ENCODE measurements at places on chromosomes 7 and 10. TPM values are rescaled to one million over a fixed set of nuclear protein-coding genes. Genes with fewer than 3 reads are reported as not detected.

PAX4 gene
- total RNA-seq, result not detected

PHKG1 gene
- total RNA-seq, result 0.29 TPM

- H3K27ac ChIP-seq, result no peak overlapping the region
- no peaks in the 10 kb centered on the region for H3K36me3 ChIP-seq
- no peak overlapping the region for H3K4me3 ChIP-seq
- H3K27me3 ChIP-seq, result peaks cover 91% of the 10 kb centered on the region
- no peak for DNase-seq
Measured at GRCh38 chr7:155490697-155491628, 33.0 kb downstream of the EN2 start.

DNA sequence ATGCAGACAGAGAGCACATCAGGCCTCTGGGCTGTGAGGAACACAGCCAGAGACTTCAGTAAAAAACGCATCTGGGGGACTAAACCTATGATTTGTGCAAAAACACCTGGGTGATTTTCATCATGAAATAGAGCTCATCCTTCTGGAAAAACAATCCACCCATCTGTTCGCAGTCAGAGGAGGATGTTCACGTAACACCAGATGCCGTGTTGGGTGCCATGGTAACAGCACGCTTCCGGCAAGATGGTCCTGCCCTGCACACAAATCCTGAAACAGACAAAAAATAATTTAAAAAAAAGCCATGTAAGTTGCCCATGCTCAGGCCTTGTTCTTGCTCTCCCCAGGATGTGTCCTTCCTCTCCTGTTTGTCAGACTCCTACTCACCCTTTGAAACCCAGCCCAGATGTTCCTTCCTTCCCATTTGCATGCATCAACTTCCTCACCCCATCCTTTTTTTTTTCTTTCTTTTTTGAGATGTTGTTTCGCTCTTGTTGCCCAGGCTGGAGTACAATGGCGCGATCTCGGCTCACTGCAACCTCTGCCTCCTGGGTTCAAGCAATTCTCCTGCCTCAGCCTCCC lies 28.3 kb upstream of the GNA12 start:
- no peak for DNase-seq
- peaks cover 66% of the 10 kb centered on the region for H3K27me3 ChIP-seq
- H3K4me1 ChIP-seq, result no peaks in the 10 kb centered on the region
- no peak overlapping the region for H3K27ac ChIP-seq

SPDYE8 gene
- total RNA-seq, result not detected

GRCh38 chr7:27324246-27324645 lies 81.6 kb downstream of the EVX1 start:
- no peaks in the 10 kb centered on the region for H3K36me3 ChIP-seq
- peaks cover 2% of the 10 kb centered on the region for H3K27me3 ChIP-seq

- H3K4me1 ChIP-seq, result no peaks in the 10 kb centered on the region
- peaks cover 20% of the 10 kb centered on the region for H3K27me3 ChIP-seq
- H3K4me3 ChIP-seq, result no peak overlapping the region
- no peak for DNase-seq
- no peak overlapping the region for H3K27ac ChIP-seq
Measured at GRCh38 chr10:75592151-75592787, 160.8 kb downstream of the LRMDA start.

CDC14C gene
- not detected for total RNA-seq

DNA sequence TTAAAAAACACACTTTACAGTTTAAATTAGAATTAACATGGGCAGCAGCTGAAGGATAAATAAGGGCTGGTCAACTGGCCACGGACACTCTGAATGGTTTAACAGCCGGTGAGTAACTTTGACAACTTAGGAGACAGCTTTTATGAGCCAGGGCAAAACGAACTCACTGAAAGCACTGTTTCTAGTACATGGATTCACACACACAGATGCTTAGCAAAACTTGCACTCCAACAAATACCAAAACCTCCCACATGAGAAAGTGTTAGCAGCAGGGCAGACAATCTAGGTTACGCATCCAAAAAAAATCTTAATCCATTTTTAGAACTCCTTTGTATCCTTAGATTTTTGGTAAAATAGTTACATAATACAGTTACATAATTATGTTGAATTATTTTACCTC lies 486.4 kb downstream of the PHTF2 start:
- no peaks in the 10 kb centered on the region for H3K36me3 ChIP-seq
- no peak overlapping the region for H3K4me3 ChIP-seq
- H3K27ac ChIP-seq, result no peak overlapping the region

DNA sequence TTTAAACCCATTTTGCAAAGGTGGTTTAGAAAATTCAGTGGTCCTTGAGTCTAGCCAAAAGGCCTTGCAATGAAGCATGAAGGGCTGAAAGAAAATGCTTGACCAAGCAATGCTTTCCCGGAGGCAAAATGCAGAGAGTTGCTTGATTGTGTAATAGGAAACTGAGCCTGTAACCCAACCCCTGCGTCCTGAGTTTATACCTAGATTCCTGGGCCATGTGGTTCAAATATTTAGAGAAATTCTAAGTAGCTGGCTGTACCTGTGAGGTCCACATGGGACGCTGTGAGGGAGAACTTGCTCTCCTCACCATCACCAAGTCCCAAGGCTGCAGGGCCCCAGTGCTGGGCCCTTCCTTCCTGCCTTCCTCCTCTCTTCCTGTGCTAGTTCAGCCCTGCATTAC lies 45.7 kb downstream of the CXCL12 start:
- peaks cover 28% of the 10 kb centered on the region for H3K27me3 ChIP-seq
- H3K4me1 ChIP-seq, result no peaks in the 10 kb centered on the region
- no peak overlapping the region for H3K4me3 ChIP-seq

GRCh38 chr7:75534727-75535307 lies 42.7 kb downstream of the SPDYE5 start:
- H3K4me3 ChIP-seq, result no peak overlapping the region
- peaks cover 13% of the 10 kb centered on the region for H3K4me1 ChIP-seq
- H3K36me3 ChIP-seq, result no peaks in the 10 kb centered on the region
- no peaks in the 10 kb centered on the region for H3K27me3 ChIP-seq

DNA sequence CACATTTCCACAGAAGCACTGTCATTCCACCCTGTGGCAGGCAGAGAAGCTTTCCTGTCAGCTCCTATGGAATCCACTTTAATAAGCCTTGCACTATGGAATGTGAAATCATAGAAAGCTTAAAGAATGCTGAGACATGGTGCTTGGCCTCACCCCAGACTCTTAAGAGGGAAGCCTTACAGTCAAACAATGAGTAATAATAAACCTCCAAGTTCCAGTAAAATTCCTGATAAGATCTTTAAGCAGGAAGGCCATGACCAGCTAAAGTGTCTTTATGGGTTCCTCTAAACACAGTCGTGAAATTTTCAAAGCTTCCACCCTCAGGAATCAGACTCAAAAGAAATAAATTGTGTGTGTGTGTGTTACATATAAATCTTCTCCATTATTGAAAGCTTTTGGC lies 11.9 kb upstream of the TEX36 start:
- peaks cover 56% of the 10 kb centered on the region for H3K27me3 ChIP-seq
- H3K36me3 ChIP-seq, result no peaks in the 10 kb centered on the region
- no peaks in the 10 kb centered on the region for H3K4me1 ChIP-seq
- no peak overlapping the region for H3K27ac ChIP-seq
- H3K4me3 ChIP-seq, result no peak overlapping the region

SEMA3E gene
- total RNA-seq, result 0.04 TPM

BLNK gene
- not detected for total RNA-seq

- no peak overlapping the region for H3K27ac ChIP-seq
- no peaks in the 10 kb centered on the region for H3K36me3 ChIP-seq
- H3K4me3 ChIP-seq, result no peak overlapping the region
Measured at GRCh38 chr7:80078159-80078731, 56.4 kb upstream of the GNAI1 start.

- no peaks in the 10 kb centered on the region for H3K36me3 ChIP-seq
- no peaks in the 10 kb centered on the region for H3K27me3 ChIP-seq
- H3K27ac ChIP-seq, result no peak overlapping the region
- H3K4me3 ChIP-seq, result no peak overlapping the region
- H3K4me1 ChIP-seq, result no peaks in the 10 kb centered on the region
- DNase-seq, result no peak
Measured at GRCh38 chr10:108544500-108545120, 1378.7 kb downstream of the XPNPEP1 start.

DNA sequence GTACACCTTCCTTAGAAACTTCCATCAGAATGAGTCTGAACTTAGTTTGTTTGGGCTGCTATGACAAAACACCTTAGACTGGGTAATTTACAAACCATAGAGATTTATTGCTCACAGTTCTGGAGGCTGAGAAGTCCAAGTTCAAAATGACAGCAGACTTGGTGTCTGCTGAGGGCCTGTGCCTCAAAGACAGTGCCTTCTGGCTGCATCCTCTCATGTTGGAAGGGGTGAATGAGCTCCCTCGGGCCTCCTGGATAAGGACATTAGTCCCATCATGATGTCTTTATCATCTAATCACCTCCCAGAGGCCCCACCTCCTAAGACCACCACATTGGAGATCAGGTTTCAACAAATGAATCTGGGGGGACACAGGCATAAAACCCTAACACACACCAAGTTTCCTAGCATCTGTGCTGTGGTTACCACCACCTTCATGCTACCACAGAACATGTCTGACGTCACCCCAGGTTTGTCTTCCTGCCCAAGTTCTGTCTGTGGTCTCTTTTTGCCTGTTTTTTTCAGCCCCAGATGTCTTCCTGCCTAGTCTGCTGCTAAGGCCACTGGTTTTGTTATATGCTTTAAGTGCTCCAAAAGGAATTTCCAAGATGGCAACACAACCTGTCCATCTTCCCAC lies 150.9 kb upstream of the COBL start:
- H3K36me3 ChIP-seq, result no peaks in the 10 kb centered on the region
- no peak for DNase-seq
- no peaks in the 10 kb centered on the region for H3K4me1 ChIP-seq
- H3K27me3 ChIP-seq, result no peaks in the 10 kb centered on the region

DNA sequence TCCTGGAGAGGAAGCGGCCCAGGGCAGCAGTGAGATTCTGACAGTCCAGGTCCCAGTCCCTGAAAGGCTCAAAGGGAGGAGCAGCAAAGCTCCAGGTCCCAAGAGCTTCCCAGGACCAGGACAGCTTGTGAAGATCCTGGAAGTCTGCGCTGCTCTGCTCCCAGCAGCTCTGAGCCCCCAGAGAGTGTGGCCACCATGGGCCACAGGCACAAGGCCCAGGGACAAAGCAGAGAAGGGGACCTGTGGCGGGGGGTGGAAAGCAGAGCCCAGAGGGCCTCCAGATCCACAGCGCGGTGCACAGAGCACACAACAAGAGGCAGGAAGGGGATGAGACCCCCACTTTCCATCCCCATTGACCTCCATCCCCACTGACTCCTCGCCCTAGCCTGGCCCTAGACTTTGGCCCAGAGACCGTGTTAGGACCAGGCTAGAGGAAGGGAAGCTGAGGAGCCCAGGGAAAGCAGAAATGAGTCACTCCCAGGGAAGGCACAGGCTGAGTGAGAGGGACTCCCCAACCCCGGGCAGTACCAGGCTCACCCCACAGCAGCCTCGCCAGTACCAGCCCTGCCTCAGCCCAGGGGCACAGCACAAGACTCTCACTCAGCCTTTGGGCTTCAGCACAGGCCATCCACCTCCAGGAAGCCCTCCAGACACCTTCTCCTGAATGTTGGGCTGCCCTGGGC lies 75.5 kb downstream of the GRID1 start:
- no peak for DNase-seq
- no peaks in the 10 kb centered on the region for H3K4me1 ChIP-seq
- H3K27ac ChIP-seq, result no peak overlapping the region
- H3K36me3 ChIP-seq, result no peaks in the 10 kb centered on the region
- no peak overlapping the region for H3K4me3 ChIP-seq

C10orf105 gene
- total RNA-seq, result 0.09 TPM

SLC29A4 gene
- 1.2 TPM for total RNA-seq

VAX1 gene
- total RNA-seq, result not detected

CDHR1 gene
- total RNA-seq, result 0.20 TPM

DNA sequence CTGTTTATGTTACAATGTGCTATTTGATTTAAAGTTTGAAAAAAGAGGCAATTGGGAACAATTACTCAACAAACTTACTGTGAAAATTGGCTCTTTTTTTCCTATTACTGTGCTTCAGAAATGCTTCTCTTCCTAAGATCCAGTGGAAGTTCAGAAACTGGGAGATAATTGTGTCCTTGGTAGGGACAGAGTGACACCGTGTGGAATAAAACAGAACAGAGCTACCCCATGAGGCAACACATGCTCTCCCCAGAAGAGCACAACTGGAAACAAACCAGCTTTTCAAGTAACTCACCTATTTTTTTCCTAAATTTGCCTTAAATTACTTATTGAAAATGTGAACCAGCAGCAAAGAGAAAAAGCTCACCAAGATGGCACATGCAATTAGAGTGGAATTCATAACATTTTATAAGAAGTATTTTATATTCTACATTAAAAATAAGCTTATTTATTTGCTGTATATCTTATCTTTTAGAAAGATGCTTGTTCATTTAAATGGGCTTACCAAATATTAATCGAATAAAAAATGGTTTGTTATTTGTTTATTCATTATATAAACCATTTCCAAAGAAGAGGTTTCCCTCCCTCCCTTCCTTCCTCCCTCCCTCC lies 346.1 kb upstream of the ANKRD30A start:
- H3K36me3 ChIP-seq, result no peaks in the 10 kb centered on the region
- no peak overlapping the region for H3K4me3 ChIP-seq
- no peaks in the 10 kb centered on the region for H3K4me1 ChIP-seq
- no peak overlapping the region for H3K27ac ChIP-seq
- H3K27me3 ChIP-seq, result no peaks in the 10 kb centered on the region

ZPBP gene
- not detected for total RNA-seq

CCDC172 gene
- not detected for total RNA-seq

- no peaks in the 10 kb centered on the region for H3K4me1 ChIP-seq
- H3K27me3 ChIP-seq, result no peaks in the 10 kb centered on the region
- H3K36me3 ChIP-seq, result no peaks in the 10 kb centered on the region
- no peak for DNase-seq
- H3K27ac ChIP-seq, result no peak overlapping the region
Measured at GRCh38 chr10:115963848-115964247, 309.2 kb downstream of the GFRA1 start.

DNA sequence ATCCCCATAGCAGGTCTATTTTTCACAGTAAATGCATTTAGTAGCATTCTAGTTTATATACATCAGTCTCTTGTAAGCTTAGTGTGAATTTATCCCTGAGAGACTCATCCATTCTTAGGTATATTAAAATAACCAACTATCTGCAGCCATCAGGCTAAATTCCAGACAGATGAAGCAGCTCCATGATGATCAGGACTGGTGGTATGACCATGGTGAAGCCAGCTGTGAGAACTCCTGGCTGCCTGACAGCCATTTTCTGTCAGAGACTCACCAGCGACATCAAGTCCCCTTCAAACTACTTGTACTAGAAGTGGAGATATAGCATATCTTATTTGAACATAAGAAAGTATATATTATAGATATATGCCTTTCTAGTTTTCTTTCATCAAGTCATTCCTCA lies 70.3 kb upstream of the GSDME start:
- peaks cover 56% of the 10 kb centered on the region for H3K36me3 ChIP-seq
- no peaks in the 10 kb centered on the region for H3K27me3 ChIP-seq
- no peak for DNase-seq
- H3K27ac ChIP-seq, result no peak overlapping the region

DNA sequence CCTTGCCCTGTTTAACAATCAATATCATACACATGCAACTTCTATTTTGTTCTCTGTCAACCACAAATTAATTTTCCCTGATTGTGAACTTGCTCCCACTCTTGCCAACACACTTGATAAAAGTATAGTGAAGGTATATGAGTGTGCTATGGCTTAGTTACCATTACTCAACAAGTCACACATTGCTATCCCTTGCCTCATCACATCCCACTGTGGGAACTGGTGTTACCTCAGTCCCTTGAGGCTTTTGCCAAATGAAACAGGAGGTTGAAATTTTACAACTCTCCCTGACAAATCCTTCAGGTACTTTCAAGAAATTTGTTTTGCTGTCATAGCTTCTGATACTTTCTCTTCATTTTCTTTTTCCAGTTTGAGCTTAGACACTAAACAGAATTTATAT lies 472.5 kb upstream of the SEMA3D start:
- H3K4me3 ChIP-seq, result no peak overlapping the region
- H3K36me3 ChIP-seq, result no peaks in the 10 kb centered on the region
- DNase-seq, result no peak

COL26A1 gene
- total RNA-seq, result 0.16 TPM
